ENCODE measurements at places on chromosomes 7 and 10.
A peak's percentile ranks its signal among the peaks of the same experiment; 100 is the strongest.

DNA sequence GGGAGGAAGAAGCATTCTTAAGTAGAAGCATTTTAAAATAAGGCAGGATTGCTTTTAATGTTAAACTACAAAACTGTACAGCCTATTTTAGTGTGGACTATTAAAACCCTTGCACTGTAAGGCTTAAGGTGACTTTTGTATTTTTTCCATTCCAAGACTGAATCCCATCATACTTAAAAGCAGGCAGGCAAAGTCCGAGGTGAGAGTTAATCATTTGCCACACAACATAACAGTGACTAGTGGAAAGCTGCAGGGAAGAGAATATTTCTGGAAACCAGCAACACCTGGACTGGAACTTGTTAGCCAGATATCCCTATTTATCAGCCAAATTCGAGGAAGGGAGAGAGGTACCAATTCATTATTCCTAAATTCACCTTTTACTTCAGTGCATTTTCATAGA, 3.5 kb downstream of the PRR15 start:
- DNase-seq, result no peak

DNA sequence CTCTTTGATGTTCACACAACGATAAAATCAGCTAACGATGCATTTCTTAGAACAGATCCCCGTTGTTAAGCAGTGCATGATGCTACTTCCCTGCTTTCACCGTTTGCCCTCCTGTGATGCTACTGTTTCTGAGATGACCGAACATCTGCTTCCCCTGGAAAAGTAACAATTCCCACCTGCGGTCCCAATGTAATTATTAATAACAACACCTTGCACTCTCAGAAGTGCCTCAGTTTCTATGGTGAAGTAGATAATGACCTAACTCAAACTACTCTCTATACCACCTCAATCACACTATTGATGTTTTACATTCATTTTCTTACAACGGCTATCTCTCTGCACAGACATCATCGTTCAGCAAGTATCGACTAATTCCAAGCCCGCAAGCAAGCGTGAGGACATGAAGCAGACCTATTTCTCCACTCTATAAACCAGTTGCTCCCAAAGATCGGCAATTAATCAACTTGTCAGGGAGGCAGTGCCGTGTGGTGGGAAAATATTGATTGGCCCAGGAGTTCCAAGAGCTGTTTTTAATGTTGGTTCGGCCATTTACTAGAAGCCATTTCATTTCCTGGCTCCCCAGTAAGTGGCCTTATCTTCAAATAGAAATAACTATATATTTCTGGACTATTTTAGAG, 42.7 kb downstream of the FAM107B start:
- DNase-seq, result no peak

DNA sequence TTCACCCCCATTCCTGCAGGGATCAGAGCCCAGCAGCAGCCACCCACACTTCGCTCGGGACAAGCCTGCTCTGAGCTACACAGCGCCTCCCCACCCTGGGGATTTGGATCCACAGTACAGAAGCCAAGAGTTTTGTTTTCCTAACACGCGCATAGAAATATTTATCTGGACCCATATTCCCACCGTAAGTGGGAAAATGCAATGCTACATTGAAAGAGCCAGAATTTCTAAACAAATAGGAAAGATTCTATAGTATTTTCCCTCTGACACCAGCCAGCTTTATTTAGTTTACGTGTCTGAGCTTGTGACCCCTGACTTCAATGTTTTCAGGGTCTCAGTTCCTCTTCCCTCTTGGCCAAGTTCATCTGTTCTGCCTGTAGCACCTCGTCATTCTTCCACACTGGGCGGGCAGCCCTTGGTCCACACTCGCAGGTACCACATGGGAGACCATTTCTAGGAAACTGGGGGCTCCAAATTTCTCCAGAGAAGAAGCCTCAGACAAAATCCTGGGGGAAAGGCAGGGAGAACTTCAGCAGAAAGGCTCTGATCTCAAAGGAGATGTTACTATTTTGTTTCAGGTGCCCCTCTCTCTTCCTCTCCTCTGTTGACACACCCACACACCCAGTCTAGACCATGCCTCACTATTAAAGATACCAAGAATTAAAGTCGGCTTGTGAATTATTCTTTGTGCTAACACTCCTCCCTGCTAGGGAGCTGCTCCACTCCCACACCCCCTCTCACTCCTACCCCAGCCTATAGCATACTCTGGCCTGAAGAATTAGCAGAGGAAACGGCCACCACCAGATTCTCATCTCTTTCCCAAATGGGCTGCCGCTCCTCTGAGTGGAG, 116.0 kb upstream of the PCGF5 start:
- no peak for DNase-seq

GRCh38 chr10:22016046-22016705, 12.6 kb upstream of the DNAJC1 start:
- DNase-seq, result peak; percentile 69

GRCh38 chr10:4807761-4808507, 18.1 kb upstream of the AKR1E2 start:
- DNase-seq, result peak; percentile 95

DNA sequence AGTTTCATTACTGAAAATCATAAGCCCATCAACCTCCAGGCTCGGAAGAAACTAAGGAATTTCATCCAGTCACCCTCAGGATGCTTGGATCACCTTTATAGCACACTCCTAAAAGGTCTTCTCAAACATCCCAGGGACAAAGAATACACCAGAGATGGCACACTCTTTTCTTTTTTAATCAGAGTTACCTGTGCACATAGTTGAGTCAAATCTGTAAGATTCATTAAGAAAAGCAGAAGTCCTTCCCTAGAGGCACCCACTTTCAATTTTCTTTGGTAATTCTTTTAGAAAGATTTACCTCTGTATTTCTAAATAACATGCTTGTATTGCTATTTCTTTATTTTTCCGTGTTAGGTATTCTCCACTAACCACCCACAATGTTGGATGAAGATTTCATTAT, 50.6 kb upstream of the IL6 start:
- DNase-seq, result no peak

DNA sequence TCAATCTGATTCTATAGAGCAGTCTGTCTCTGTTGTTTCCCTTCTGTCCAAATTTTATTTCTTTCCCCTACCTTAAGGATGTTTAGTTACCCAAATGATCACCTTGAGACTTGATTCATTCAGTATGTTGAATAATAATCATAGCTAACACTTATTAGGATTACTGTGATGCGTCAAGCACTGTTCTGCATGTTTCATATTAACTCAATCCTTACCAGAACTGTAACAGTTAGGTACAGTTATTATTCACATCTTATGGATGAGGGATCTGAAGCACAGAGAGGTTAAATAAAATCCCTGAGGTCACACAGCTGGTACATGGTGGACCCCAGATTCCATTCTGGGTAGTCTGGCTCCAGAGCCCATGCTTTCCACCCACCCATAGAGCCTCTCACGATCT, 97.9 kb upstream of the SAMD8 start:
- DNase-seq, result no peak

- DNase-seq, result no peak
Measured at GRCh38 chr7:100627238-100627549, 14.2 kb downstream of the TFR2 start.

GRCh38 chr7:77887567-77887966, 89.0 kb downstream of the PHTF2 start:
- peak; percentile 86 for DNase-seq

GRCh38 chr7:66050337-66050957, 25.2 kb upstream of the ASL start:
- DNase-seq, result no peak

DNA sequence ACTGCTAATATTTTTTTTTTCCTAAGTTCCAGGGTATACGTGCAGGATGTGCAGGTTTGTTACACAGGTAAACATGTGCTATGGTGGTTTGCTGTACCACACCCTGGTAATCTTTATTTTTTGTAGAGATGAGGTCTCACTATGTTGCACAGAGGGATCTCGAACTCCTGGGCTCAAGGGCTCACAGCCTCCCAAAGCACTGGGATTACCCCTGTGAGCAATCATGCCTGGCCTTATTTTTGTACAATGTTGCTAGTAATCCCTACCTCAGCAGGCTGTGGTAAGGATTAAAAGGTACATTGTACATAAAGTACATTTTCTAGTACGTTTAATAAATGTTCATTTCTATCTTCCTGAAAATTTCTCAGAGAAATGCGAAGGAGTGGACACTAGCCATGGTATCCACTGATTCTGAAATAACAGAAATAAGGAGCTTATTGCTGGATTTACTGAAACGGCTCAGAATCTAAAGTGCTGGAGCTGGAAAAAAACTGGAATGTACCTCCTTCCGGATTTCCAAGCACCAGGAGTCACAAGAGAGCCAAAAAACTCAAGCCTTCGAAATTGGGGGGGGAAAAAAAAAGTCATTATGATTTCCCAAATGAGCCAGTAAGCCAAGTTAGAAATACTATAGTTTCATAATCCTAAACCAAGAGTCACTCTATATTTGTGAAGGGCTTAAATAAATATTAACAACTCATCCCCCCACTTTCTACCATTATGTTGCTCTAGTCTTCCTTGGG, 69.6 kb downstream of the NT5C2 start:
- DNase-seq, result peak; percentile 10

GRCh38 chr7:122306320-122307227, 2.0 kb upstream of the FEZF1 start:
- DNase-seq, result no peak

DNA sequence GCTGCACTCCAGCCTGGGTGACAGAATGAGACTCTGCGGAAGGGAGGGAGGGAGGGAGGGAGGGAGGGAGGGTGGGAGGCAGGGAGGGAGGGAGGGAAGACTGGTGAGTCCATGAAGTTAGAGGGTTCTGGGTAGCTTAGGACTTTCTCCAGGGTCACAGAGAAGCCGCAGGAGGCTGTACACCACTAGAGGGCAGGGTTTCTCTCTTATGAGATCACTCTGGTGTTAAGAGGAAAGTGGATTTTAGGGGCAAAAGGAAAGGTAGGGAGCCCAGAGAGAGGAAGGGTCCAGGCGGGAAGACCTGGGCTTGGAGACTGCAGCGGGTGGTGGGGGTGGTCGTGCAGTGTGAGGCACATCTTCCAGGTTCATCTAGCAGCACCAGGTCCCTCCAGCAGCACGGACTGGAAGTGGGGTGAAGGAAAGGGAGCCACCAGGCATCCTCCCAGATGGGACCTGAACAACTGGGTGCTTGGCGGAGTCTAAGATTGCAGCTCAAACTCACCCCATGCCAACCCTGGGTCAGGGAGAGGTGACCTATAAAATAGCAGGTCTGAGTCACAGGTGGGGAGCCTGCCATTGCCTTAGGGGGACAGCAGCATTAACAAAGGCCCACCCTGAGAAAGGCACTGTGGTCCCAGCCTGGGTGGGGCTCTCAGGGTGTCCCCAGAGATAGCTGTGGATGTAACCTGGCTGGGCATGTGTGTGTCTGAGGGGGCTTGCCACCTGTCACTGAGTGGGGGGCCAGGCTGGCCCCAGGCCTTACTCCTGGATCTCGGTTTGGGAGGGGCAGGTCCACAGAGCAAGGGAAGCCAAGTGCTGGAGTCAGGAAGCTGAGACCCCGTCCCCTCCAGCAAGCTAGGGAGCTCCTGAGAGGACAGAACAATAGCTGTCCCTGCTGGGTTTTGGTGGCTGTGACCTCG, 48.5 kb upstream of the SLC29A3 start:
- peak; percentile 71 for DNase-seq

DNA sequence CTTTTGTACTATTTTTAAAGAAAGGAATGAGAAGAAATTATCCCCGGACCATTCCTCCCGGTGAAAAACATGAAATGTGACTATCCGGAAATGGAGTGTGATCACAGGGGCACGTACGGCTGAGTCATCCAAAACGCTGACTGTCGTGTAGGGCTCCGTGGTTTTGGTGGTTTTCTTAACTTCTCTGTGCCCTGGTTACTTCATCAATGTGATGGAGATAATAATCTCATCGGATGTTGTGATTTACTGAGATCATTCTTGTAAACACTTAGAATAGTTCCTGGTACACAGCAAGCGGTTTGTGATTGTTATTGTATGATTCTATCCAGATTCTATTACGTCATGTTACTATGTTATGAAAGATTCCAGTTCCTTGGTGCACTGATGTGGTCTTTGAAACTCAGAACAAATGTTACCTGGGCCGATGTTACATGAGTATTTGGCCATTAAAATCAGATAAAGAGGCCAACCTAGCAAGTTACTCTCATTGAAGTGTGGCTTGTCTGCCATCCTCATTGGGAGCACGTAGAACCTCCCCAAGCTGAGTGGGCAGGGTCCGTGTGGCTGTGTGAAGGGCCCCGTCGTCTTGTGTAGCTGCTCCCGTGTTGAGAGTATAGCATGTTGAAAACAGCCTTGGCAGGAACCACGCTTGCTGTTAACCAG, 99.5 kb downstream of the CAMK1D start:
- peak; percentile 80 for DNase-seq

DNA sequence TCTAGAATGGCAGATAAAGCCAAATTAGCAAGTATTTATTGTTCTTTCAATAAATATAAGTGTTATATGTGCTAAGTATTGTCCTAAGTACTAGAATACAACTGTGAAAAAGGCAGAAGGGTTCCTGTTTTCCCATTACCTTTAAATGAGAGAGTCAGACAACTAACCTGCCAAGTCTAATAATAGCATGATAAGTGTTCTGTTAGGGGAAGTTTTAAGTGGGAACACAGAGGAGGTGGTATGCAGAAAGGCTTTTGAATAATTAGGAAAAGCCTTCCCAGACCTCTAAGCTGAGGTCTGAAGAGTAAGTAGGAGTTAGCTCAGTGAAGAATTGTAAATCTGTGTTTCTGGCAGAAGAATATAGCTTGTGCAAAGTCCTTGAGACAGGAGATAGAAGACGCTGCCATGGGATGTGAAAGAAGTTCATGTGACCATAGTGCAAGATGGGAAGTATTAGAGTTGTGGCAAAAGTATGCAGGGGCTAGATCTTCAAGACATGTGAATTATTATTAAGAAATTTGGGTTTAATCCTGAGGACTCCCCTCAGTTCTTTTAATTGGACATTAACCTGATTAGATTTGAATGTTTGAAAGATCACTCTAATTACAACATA, 12.5 kb downstream of the SHOC2 start:
- DNase-seq, result no peak

DNA sequence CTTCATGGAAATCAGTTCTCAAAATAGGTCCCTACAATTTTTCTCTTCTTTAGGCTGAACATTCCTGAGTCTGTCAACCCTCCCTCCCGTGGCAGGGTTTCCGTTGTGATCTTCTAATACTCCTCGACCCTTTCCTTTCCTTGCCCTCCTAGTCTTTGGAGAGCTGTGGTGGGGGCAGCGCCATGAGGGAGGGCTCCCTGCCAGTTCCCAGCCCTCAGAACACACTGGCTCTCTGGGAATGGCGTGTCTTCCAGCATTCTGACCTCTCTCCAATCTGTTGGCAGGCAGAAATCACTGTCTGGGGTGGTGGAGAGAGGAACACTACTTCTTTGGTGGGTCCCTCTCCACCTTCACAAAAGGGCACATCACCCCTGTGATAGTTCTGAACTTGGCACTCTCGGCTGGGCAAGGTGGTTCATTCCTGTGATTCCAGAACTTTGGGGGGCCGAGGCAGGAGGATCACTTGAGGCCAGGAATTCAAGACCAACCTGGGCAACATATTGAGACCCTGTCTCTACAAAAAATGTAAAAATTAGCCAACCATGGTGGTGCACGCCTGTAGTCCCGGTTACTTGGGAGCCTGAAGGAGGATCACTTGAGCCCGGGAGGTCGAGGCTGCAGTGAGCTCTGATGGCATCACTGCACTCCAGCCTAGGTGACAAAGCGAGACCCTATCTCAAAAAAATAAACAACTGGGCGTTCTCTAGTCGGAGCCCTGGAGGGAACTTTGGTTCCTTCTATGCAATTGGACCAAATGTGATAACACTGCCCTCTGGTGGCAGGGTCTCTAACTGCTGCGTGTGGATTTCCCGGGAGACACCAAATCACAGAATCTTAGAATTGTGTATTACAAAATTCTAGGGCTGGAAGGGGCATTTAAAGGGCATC, 13.1 kb upstream of the ARPC1A start:
- DNase-seq, result peak; percentile 11

GRCh38 chr10:132942101-132943057, at the start of gene CFAP46:
Gene CFAP46, minus strand, starts transcription at chr10:132942570. Its CDS starts 86 bp downstream, at chr10:132942484.
- peak; percentile 16 for DNase-seq
